ENCODE measurements at places on chromosomes 16 and 17.

DNA sequence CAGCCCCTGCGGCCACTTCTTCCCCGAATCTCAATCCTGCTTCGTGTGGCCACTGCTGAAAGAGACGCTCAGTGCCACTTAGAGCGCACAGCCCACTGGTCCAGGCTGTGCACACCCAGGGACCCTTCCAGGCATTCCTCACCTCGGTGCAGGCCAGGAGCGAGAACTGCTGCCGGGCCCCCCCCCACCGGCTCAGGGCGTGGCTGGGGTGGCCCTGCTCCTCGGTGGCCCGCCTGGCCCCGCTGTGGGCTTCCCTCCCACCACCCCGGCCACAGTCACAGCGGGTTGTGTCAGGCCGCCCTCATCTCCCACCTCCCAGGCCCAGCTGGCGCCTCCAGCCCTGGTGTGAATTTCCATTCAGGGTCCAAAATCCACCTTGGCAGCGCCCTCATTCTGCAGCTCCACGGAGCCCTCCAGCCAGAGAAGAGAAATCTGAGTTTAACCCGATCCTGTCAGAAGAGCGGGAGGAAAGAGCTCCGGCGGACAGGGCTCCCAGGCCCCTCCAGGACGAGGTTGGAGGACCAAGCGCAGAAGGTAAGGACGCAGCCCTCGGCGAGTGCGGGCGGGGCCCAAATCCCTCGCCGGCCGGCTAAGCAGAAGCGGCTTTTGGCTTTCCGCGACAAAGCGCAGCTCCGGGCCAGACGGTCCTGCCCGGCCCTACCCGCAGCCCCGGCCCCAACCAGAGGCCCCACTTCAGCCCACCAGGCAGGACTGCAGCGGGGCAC, 12.0 kb downstream of the TBC1D16 start:
- DNase-seq = no peak

DNA sequence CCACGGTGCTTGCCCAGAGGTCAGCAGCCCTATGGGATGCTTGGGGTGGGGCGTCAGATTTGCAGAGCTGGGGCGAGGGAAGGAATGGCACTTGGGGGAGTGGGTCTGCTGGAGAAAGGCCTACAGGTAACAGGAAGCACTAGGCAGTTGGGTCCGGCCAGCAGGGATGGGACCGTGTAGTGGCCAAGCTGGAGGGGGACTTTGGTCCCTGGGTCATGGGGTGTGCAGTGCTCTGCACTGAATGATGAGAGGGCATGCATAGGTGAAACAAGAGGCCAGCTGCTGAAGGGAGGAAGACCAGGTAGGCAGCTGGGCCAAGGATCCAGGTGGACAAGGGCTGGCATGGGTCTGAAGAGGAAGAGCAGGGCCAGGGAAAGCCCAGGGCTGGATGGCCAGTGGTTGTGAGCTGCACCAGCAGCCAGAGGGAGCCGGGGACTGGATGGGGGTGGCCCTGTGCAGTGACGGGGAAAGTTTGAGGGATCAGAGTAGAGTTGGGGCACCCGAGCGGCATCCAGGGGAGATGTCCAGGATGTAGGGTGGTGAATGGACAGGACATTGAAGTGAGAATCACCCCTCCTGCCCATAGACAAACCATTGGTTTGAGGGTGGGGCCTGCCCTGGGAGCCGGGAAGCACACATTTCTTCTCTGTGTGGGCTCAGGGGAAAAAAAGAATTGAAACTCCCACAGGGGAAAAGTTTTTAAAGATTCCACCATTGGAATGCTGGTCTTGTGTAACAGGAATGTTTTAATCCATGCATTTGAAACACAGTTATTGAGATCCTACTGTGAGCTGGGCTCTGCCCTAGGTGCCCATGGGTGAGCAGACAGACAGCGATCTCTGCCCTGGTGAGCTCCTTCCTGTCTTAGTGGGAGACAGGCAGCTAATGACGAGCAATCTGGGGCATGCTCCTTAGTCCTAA, 25.1 kb downstream of the RAI1 start:
- DNase-seq = no peak

- DNase-seq = peak; percentile 90
Measured at GRCh38 chr16:89489040-89489897, 1.1 kb downstream of the ANKRD11 start.

DNA sequence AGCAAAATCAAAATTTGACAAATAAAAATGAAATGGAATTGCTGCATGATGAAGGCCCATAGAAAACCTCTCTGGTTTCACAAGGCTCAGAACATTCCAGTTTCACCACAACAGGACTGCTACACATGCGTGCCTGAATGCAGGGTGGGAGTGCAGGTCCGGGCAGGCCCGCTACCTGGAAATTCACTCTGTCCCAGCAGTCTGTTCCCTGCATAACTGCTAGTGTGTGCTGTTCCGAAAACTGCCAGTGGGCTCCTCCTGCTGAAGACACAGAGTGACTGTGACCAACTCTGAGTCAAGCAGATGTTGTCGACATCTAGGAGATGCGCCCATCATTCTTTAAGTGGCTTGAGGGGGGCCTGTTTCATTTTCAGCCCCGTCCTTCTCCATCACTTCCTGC, 284.8 kb upstream of the MAF start:
- DNase-seq = no peak

DNA sequence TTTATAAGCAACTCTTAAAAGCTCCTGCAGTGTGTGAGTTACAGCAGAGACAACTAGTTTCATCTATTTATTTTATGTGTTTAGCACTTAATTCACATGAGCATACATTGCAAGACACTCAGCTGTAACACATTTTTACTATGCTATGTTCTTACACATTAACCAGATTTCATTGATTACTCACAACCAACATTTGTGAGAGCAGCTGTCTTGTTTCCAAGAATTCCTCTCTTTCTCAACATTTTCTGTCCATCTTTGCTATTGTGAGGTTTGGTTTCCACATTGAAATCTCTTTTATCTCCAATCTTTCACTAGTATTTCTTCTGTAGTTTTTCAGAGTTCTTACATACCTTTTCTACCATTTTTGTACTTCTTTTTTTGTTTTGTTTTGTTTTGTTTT, 51.2 kb downstream of the COPRS start:
- DNase-seq = no peak

DNA sequence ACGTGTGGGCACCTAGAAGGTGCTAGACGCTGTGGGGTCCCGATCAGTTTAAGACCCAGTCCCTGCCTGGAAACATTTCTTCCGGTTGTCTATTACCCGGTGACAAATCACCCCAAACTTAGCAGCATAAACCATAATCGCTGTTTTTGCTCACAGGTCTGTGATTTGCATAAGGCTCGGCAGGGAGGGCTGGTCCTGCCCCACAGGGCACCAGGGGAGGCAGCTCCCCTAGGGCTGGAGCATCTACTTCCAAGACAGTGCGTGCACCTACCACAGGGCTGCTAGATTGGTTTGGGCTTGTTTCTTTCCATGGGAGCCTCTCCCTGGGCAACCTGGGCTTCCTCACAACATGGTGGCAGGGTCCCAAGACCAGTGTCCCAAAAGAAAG, 214.5 kb upstream of the CIBAR2 start:
- no peak for DNase-seq

GRCh38 chr16:56851671-56852400, 13.2 kb upstream of the SLC12A3 start:
- DNase-seq = no peak

DNA sequence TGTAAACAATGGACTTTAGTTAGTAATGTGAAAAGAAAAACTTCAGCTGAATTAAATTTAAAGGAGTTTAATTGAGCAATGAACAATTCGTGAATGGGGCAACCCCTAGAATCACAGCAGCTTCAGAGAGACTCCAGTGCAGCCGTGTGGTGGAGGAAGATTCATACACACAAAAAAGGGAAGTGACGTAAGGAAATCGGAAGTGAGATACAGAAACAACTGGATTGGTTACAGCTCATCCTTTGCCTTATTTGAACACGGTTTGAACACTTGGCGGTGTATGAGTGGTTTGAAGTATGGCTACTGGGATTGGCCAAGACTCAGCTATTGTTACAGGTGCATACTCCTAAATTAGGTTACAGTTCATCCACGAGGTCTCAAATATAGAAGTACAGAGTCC, 460.4 kb upstream of the ASIC2 start:
- no peak for DNase-seq

All from foreskin melanocyte (primary cell).